Caco-2 (cell line): ENCODE measurements at places on chromosomes 2 and 18. TPM values are rescaled to one million over a fixed set of nuclear protein-coding genes. Genes with fewer than 3 reads are reported as not detected.

METTL21A gene
- total RNA-seq = 31.0 and 34.0 TPM in 2 replicates

IL18RAP gene
- not detected in 2 replicates for total RNA-seq

DNA sequence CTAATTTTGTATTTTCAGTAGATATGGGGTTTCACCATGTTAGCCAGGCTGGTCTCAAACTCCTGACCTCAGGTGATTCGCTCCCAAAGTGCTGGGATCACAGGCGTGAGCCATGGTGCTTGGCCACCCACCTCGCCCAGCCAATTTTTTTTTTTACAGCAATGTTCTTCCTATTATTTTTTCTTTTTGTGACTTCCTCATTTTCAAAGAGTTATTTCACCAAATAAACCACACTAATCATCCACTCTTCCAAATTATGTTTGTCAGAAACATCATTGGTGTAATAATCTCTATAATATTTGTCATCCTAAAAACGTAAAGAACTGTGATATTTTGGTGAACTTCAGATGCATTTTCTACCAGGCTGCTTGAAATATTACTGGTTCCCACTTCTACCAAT is 16.3 kb upstream of the PDCL3 start:
- no peak for DNase-seq

GRCh38 chr2:158894078-158894477 is 74.4 kb upstream of the TANC1 start:
- no peak for DNase-seq

GRCh38 chr2:128197059-128197458 is 106.1 kb downstream of the UGGT1 start:
- no peak for DNase-seq

DNA sequence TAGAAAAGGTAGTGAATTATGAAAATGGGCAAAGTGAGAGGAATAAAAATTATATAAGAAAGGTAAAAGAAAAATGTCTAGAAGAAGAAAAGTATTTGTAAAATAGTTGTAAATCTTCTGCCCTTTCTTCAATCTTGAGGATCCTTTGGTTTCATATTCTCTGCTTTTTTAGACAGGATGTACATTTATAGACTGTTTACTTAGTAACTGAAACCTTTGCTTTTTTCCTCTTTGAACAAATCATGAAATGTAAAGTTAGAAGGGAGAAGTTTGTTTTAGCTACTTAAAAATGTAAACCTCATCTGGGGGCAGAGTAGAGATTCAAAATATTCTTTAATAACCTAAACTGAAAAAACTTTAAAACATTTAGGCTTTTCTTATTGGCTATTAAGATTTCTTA is 150.4 kb upstream of the ITGA4 start:
- DNase-seq = no peak

- no peak for DNase-seq
Observed at GRCh38 chr2:232418466-232419244, 12.0 kb downstream of the ALPG start.

GRCh38 chr2:102480285-102481195 is 7.5 kb downstream of the SLC9A4 start:
- no peak for DNase-seq

DNA sequence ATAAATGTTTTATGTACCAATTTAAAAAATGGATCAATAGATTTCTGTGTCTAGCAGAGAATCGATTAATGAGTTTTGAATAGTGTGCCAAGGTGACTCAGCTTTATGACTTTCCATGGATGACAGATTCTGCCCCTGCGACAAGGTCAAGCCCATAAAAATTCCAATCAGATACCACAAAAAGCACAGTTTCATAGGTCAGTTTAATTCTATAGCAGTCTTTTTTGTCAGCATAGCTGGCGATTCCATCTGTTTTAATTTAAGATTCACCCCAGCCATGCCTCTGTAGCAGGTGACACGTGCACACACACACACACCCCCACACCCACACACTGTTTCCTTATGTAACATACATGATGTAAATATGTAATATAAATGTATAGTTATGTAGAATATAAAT is 28.9 kb downstream of the RAB31 start:
- DNase-seq = peak; percentile 56

GRCh38 chr18:48333563-48333962 is 75.6 kb downstream of the ZBTB7C start:
- DNase-seq = no peak

- peak; percentile 80 for DNase-seq
Observed at GRCh38 chr2:102618452-102619413, 620 bp upstream of the SLC9A2 start.

DNA sequence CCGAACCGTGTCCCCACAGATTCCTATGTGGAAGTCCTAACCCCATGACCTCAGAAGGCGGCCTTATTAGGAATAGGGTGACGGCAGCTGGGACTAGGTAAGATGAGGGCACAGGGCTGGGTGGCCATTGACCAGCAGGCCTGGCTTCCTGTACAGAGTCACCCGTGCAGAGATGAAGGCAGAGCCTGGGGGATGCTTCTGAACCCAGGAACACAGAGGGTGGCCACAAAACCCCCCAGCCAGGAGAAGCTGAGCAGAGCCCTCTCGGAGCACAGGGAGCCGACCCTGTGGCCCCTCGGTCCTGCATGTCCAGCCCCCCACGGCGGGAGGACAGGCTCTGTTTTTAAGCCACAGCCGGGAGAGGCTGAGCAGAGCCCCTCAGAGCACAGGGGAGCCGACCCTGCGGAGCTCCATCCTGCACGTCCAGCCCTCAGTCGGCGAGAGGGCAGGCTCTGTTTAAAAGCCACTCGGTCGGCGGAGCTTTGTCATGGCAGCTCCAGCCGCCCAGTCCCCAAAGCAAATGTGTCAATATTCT is 2.7 kb downstream of the PDCD1 start:
- DNase-seq = no peak
